KG1 (cell line): ENCODE measurements at places on chromosomes 3 and 15.

GRCh38 chr3:7875925-7876324 is 625.7 kb upstream of the LMCD1 start:
- no peak for DNase-seq

- DNase-seq: no peak
These were observed 8.1 kb upstream of the MINDY4B start for GRCh38 chr3:150913133-150913922.

DNA sequence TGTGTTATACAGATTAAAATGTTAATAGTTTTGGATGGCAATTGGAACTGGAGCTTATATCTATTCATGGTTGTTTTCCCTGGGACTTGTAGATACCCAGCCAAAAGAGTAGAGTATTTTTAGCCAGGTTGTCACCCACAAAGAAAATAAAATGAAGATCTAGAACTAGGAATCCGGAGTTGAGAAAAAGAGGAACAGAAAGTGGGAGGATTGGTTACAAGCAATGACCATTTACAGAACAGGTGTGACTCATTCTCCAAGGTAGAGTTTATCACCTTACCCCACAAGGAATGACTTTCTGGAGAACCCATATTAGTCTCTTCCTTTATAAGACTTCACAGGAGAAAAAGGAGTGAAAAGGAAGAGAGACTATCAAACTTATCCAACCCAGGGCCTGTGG is 99.8 kb downstream of the TMEM108 start:
- no peak for DNase-seq

GRCh38 chr15:94099574-94099960 is 131.8 kb upstream of the MCTP2 start:
- DNase-seq: no peak

DNA sequence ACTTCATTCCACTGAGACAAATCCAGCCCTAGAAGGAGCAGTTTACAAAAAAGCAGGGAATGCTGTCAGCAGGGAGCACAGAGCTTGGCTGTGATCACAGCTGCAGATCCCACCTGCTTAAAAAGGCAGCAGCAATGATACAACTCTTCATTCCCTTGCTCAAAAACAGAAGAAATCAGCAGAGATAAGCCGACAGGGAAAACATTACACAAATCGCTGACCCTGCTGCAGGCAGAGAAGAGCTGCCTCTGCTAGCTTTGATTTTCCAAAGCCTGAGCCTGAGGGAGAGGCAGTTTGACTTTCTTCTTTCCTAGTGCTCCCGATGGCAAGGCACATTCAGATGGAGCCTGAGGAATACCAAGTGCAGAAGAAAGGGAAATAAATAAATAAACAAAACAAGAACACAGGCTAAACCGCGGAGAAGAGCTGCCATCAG is 80.2 kb downstream of the SHQ1 start:
- no peak for DNase-seq

GRCh38 chr3:156317462-156318074 is 197.2 kb downstream of the KCNAB1 start:
- no peak for DNase-seq

GRCh38 chr15:61946778-61947177 is 113.5 kb downstream of the VPS13C start:
- DNase-seq: no peak

- no peak for DNase-seq
These were observed 62.8 kb downstream of the ABCC5 start for GRCh38 chr3:183954875-183955274.

- DNase-seq: no peak
These were observed 289.7 kb downstream of the MAGI1 start for GRCh38 chr3:65749066-65749465.

DNA sequence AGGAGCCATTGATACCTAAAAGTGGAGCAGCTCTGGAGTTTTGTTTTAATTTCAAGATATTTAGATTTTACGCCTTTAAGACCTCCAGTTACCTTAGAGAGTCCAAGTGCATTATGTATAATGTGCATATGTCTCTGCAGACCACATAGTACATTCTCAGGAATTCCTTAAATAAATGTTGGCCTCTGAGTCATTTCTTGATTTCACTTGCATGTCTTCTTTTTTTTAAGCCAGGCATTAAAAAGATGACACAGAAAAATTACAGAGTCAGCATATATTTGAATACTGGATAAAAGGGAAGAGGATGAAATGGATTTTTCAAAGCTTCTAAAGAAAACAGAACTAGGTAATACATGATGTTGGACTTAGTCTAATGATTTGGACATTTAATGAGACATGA is 125.2 kb downstream of the TMCO5A start:
- no peak for DNase-seq

- DNase-seq: no peak
These were observed 273.2 kb downstream of the MECOM start for GRCh38 chr3:169390271-169390670.

DNA sequence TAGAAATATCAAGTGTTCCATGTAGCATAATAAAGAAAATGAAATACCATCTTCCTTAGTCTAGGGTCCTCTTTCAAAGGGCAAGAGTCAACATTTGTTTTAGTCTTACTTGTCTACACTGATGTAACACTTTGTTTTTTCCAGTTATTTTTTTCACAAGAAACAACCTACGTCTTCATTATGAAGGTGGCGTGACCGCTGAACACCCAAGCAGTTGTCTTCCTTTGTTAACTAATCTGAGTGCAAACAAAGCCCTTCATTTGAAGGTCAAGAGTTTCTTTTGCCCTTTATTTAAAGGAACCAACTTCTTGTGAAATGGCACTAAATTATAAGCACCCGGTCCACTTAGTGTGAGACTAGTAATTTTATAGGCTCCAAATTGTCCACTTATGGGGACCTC is 73.2 kb downstream of the CD47 start:
- DNase-seq: no peak

- no peak for DNase-seq
These were observed 681 bp downstream of the CTDSPL start for GRCh38 chr3:37862219-37862902.

GRCh38 chr15:99085413-99086326 is 19.2 kb upstream of the SYNM start:
- no peak for DNase-seq

DNA sequence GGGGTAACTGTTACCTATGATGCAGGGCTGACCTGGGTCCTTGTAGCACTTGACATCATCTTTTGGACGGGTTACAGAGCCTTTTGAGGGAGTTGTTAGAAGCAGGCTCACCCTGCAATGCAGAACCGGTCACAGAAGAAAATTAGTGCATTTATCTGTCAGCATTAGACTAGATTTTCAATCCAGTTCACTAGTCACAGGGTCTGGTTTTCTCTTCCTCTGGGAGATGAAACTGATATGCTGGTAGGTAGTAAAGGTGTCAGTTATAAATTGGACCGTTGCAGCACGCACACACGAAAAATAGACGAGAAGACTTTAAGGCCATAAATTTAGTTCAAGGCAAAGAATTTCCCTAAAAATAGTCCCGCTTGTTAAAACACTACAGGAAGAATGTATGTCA is 532.3 kb upstream of the ATP11B start:
- DNase-seq: no peak

- no peak for DNase-seq
These were observed 77.8 kb downstream of the PDZRN3 start for GRCh38 chr3:73546961-73547360.

- no peak for DNase-seq
These were observed 20.9 kb upstream of the SSUH2 start for GRCh38 chr3:8665407-8665896.

- DNase-seq: no peak
These were observed 99.4 kb downstream of the ADAM10 start for GRCh38 chr15:58650102-58650501.

DNA sequence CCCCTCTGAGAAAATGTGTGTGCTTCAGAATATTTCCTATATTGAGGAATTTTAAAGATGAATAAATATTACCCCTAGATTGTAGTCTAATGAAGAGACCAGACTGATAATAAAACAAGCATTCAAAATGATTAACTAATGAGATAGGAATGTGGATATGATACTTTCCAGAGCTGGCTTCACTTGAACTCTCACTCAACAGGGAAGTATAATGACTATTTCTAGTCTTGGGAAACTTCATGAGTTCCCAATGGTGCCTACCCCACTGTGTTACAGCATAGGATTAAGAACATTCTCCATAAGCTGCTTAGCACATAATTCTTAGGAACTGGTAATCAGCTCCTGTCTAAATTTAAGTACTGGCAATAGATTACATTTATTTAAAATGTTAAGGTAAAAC is 261.5 kb upstream of the ZNF385D start:
- DNase-seq: no peak

DNA sequence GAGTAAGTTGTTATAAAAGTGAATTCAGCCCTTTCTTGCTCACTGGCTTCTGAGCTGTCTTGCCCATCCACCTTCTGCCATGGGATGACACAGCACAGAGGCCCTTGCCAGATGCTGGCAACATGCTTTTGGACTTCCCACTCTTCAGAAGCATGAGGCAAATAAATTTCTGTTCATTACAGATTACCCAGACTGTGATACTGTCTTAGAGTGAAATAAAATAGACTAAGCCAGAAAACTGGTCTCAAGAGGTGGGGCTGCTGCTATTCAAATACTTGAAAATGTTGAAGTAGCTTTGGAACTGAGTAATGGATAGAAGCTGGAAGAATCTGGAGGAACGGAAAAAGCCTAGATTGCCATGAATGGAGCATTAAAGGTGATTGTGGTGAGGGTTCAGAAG is 170.4 kb downstream of the ZMAT3 start:
- no peak for DNase-seq

DNA sequence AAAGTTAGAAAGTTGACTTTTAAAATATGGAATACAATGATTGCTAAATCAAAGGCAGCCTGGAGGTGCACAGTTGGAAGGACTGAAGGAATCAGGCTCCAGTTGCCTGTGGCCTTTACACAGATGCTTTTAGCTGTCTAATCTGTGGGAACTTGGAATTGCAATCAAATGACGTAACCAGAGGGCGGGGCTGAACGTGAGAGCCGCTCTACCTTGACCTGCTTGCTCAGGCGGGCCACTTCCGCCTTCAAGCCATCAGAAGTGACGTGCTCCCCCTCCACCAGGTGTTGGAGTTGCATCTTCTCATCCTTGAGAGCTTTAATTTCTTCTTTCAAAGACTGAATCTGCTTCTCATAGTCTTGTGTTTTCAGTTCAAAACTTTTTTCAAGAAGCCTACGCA is 37.7 kb upstream of the GNB5 start:
- no peak for DNase-seq

DNA sequence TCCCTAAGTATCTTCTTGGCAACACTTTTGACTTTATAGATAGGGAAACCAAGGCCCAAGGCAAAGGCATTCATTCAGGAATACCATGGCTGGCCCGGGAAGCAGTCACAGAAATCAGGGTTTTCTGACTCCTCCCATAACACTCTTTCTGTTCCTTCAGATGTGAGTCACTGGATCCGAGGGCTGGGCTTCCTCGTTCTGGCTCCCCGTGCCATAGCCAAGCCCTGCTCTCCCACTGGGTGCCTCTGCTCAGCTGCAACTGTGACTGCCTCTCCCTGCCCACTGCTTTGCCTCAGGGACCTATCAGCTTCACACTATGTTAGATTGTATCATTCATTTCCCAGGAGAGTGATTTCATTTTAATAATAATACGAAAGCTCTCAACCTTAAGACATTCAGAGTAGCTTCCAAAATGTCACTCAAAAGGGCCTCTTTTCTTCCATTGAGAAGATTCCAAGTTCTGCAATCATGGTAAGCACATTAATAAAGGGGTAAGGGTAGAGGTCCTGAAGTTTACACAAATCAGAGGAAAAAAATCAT is 50.2 kb downstream of the GABRB3 start:
- no peak for DNase-seq
